ENCODE measurements at places on chromosomes 3 and 15. TPM values are rescaled to one million over a fixed set of nuclear protein-coding genes. Genes with fewer than 3 reads are reported as not detected.

Gene TMEM158
- total RNA-seq: 3.4 TPM

GRCh38 chr3:177676947-177677587, 479.8 kb upstream of the TBL1XR1 start:
- DNase-seq: no peak

Gene NR1I2
- not detected for total RNA-seq

DNA sequence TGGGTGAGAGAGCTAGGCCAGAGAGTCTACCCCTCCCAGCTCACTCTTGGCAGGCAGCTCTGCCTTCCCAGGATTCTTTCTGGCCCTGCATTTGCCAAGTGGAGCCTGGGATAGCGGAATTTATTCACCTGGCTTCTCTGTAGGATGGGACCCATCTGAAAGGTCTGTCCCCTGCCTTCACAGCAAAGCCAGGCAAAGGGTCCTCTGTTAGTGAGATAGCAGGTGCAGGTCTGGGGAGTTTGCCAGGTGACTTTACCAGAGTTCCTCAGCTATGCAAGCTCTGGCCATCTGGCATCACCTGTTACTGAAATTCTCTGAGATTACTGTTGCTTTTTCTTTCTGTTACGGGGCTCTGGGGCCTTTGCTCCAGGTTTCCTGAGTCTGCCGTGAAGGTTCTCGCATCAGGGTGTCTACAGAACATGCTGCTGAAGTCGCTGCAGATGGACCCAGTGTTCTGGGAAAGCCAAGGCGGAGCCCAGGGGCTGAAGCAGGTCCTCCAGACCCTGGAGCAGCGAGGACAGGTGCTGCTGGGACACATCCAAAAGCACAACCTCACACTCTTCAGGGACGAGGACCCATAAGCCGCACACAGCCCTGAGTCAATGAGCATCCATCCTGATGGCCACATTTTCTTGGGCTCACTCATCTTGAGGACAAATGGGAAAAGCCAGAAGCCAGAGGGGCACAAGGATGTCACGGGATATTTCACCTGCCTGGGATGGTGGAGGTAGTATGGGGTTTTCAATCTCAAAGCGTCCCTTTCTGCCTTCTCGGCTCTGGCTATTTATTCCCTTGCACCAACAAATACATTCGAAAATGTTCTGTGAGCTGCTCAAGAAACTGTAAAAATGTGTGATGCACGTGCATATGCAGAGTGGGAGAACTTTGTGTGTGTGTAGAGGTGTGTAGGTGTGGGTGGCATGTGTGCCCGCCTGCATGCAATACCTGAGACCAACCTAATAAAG, 49.8 kb downstream of the POMGNT2 start:
- no peak for DNase-seq

DNA sequence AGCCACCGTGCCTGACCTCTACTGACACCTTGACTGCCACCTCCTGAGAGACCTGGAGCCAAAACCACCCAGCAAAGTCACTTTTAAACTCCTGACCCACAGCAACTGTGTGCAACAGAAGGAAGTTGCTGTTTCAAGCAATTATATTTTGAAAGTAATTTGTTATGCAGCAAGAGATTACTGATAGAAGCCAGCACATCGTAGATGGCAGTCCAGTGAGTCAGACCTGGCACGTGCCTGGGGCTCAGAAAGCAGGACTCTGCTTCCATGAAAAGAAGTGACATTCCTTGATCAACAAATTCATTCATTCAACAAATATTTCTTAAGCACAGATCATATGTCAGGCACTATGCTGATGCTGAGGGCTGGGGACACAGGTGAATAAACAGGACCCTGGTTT, 5.7 kb upstream of the CSPG4 start:
- peak; percentile 30 for DNase-seq

- DNase-seq: no peak
Observed at GRCh38 chr3:100911956-100912355, 81.3 kb downstream of the ABI3BP start.

- DNase-seq: no peak
Observed at GRCh38 chr15:101035611-101036010, 116.5 kb downstream of the LRRK1 start.

DNA sequence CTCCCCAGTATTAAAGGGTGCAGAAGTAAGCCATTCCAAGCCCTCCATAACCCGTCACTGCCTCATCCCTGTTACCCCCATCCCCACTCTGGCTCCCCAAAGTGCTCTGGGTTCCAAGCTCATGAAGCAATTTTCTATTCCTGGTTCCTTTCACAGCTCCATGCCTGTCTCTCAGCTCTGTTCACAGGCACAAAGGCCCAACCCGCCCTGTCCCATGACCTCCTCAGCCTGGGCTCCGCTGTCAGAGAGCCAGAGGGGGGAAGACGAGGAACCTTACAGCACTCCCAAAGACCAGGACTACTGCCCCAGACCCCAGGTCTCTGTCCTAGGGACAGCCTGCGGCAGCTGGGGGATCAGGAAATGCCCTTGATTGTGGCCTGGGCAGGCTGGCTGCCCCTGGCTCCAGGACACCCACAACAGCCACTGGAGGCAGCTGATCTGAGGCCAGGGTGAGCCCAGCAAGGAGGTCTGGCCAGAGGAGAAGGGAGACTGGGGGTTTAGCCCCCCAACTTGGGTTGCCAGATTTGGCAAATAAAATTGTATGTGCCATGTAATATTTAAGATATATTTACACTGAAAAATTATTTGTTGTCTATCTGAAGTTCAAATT, 43.2 kb upstream of the LINGO1 start:
- no peak for DNase-seq

GRCh38 chr3:124088801-124089200, 96.9 kb upstream of the ROPN1 start:
- no peak for DNase-seq

- no peak for DNase-seq
Observed at GRCh38 chr3:23566499-23566898, 239.3 kb upstream of the UBE2E1 start.
